ENCODE measurements at places on chromosomes 11 and 22.

DNA sequence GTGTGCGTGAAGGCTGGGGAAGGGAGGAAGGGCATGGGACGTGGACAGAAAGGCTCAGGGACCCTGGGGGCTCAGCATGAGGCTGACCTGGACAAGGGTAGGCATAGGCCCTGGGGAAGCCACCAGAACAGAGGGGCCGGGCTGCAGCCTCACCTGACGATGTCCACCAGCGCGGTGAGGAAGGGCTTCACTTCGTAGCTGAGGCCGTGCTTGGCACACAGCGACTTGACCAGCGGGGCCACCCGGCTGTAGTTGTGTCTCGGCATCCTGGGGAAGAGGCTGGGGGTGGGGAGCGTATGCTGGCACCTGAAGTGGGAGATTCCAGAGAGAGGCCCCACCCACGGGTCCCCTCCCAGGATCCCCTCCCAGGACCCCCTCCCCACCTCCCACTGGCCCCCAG is 15.6 kb downstream of the FADS3 start:
- no peak for DNase-seq

DNA sequence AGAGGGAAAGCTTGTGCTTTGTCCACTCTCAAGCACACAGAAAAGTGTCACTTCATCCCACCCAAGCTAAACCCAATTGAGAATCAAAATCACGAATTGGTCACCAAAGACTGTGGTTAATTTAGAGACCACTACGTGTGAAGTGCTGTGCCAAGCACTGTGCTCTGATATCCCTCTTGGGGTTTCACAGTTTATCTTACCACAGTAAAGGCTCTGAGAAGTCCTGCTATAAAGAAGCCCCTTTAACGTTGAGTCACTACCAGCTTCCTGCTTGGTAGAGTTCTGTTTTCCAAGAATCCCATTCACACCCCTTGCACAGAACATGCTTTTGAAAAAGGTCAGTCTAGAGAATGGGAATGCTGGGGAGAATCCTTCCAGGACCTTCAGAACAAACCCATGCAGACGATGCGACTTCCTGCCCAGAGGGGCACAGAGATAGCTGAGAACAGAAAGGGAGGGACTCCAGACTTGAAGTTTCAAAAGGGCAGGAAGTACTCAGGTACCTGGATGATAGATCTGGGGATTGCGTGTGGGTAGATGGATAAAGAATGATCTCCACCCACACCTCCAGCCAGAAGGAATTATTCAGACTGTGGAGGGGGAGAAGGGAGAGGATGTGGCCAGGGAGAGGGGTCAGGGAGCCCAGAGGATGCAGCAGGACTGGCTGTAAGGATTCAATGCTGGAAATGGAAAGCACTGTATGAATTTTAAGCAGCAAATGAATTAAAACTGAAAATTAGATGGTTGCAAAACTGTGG is 18.1 kb upstream of the TSPAN18 start:
- no peak for DNase-seq

GRCh38 chr11:128361451-128362020 is 225.8 kb downstream of the ETS1 start:
- DNase-seq: no peak

DNA sequence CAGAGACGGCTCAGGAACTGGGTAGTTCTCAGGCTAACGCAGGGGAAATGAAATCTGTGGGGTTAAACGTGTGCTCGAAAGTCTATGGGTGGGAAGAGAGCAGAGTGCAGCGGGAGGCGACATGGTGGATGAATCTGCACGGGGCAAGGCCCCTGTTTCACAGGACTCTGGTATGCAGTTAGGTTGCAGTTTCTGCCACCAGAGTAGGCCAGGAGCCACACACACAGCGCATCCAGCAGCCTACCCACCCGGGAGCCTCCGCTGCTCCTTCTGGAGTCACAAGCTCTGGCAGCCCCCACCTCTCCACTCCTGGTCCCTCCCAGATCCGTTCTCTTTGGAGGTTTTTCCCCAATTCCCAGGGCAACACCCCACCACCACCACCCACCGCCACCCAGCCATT is 27.0 kb downstream of the SPATA19 start:
- DNase-seq: no peak

DNA sequence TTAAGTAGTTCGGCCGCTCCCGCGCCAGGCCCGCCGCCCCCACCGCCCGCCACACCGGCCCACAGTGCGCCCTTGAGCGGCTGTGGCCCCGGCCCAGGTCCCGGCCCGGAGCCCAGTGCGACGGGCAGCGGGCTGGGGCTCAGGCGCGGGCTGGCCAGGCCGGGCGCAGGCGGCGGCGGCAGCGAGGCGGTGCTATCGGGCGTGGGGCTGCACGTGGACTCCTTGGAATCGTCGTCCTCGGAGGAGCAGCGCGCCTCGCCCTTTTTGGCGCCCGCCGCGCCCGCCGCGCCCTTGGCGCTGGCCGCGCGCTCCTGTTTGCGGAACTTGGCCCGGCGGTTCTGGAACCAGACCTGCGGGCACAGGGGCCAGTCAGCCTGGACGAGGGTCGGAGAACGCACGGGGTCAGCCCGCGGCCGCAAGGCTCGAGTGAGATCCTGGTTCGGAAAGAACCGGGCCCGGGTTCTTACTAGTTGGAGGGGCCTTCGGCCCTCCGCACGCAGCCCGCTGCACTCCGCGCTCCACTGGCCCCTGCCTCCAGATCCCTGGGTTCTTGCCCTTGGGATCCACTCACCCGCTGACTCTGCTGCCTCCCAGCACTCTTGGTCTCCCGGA is 4.0 kb downstream of the PHOX2A start:
- DNase-seq: no peak

- no peak for DNase-seq
These were observed 52.5 kb downstream of the NECTIN1 start for GRCh38 chr11:119676461-119677020.

DNA sequence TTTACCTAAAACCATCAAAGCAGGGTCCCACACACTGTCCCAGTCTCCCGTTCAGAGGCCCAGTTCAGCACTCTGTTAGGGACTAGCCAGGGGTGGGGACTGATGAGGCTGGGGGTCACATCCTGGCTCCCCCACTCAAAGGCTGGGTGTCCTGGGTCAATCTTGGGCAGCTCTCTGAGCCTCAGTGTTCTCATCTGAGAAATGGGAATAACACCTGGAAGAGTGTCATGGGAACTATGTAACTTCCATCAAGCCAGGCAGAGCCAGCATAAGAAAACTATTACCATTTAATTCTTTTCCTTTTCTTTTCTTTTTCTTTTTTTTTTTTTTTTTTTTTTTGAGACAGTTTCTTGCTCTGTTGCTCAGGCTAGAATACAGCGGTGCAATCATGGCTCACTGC is 38.4 kb downstream of the TPST2 start:
- no peak for DNase-seq

DNA sequence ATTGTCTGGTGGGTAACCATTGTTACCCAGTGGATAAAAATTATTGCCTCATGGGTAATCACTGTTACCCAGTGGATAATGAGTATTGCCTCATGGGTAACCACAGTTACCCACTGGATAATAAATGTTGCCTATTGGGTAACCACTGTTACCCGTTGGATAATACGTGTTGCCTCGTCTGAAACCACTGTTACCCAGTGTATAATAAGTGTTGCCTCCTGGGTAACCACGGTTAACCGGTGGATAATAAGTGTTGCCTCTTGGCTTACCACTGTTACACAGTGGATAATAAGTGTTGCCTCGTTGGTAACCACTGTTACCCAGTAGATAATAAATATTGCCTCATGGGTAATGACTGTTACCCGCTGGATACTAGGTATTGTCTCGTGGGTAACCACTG is 20.9 kb upstream of the NXPE4 start:
- DNase-seq: no peak

GRCh38 chr22:22887621-22888503 is at the start of gene IGLL5:
TSS of gene IGLL5 (plus strand) at chr22:22887816. CDS start at chr22:22888054, 238 bp downstream.
- DNase-seq: no peak

DNA sequence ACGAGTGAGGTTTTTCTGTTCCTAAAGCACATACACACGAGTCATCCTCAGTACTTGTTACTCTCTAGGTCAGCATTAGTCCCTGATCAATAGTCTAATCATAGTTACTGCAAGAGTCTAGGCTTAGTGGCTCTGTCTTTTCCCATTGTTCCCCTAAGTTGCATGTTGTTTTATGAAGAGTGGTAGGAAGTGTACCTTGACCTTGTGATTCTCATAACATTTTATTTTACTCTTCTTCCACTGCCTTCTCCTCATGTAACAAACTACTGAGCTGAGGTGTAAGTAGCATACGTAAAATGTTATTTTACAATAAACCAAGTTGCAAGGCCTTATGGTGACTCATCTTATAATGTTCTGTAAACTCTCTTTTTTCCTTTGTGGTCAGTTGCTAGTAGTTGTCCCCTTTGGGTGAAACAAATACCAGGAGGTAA is 15.0 kb downstream of the METTL15 start:
- DNase-seq: no peak

GRCh38 chr11:11476499-11476898 is 123.4 kb upstream of the CSNK2A3 start:
- peak; percentile 29 for DNase-seq

GRCh38 chr11:39249566-39250365 is 2209.7 kb downstream of the LRRC4C start:
- DNase-seq: no peak

GRCh38 chr11:118883004-118883367 is 706 bp upstream of the CXCR5 start:
- no peak for DNase-seq

DNA sequence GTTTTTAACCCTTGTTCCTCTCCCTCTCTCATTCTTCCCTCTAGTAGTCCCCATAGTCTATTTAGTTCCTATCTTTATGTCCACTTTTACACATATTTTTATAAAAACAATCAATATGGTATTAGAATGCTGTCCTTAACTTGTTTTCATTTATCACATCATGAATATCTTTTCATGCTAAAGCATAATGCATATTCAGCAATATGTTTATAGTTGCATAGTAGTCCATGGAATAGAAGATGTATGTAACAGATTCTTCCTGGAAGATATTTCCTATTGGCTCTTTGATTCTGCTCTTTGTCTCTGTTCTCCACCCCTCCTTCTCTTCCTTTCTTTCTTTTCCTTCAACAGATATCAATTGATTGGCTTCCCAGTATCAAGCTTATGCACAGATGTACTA is 1047.1 kb upstream of the TENM4 start:
- DNase-seq: no peak

GRCh38 chr11:47327949-47328348 is 24.6 kb downstream of the MYBPC3 start:
- DNase-seq: no peak

DNA sequence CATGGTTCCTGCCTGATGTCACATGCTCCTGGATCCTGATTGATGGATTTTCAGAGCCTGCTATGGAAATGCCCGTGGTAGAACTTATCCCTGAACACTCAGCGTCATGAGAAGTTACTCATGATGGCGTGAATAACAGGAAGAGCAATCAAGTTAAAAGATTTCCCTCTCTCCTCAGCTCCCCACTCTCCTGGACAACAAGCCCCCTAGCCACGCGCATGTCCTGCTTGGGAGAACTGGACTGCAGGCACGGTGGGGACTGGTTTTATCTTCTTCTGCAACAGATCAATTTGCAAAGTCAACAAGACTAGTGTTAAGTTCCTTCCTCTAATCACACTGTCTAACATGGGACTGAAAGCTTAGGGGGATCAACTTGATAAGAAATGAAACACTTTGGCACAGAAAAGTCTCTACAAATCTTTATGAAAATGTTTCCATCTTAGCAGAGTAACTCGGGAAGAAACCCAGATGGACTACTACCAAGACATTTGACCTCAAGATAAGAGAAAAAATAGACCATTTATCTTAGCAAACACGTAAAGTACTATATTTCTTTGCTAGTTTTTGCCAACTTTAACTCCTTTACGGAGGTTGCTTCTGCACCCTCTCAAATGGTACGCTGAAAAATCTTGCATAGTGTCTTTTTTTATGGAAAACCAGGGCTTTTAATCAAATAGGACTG is 27.6 kb downstream of the POU2AF1 start:
- DNase-seq: no peak

GRCh38 chr11:63672936-63673539 is 1.9 kb upstream of the ATL3 start:
- no peak for DNase-seq

GRCh38 chr11:20909995-20910726 is 240.8 kb downstream of the NELL1 start:
- DNase-seq: no peak

- DNase-seq: no peak
These were observed 41.0 kb downstream of the CSF2RB start for GRCh38 chr22:36954251-36955014.

GRCh38 chr11:117901601-117902000 is 25.1 kb upstream of the FXYD6 start:
- no peak for DNase-seq

DNA sequence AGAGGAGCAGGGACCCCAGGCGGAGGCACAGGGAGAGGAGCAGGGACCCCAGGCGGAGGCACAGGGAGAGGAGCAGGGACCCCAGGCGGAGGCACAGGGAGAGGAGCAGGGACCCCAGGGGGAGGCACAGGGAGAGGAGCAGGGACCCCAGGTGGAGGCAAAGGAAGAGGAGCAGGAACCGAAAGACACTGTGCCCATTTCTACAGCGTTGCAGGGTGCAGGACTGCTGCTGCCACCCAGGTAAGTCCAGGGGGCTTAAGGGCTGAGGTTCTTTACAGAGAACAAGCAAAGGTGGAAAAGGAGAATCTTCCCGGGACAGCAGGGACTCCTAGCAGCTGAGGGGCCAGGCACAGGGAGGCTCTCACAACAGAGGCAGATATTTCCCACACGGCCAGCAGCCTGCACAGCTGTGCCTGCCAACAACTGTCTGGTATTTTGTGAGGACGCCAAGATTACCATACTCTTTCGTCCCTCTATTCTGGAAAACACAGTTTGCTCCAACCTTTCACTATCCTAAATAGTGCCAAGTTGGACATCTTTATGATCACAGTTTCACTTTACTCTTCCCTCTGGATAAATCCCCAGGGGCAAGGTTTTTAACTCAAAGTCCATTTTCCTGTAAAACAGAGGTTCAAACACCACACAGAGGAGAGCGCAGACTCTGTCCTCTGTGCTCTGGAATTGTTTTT is 39.4 kb downstream of the SHANK2 start:
- DNase-seq: no peak

GRCh38 chr11:67581469-67581868 is 2.1 kb upstream of the GSTP1 start:
- no peak for DNase-seq

DNA sequence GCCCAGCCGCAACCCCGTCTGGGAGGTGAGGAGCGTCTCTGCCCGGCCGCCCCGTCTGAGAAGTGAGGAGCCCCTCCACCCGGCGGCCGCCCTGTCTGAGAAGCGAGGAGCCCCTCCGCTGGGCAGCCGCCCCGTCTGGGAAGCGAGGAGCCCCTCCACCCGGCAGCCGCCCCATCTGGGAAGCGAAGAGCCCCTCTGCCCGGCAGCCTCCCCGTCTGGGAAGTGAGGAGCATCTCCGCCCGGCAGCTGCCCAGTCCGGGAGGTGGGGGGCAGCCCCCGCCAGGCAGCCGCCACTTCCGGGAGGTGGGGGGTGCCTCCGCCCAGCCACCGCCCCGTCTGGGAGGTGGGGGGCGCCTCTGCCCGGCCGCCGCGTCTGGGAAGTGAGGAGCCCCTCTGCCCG is 70.6 kb downstream of the STK33 start:
- DNase-seq: no peak

DNA sequence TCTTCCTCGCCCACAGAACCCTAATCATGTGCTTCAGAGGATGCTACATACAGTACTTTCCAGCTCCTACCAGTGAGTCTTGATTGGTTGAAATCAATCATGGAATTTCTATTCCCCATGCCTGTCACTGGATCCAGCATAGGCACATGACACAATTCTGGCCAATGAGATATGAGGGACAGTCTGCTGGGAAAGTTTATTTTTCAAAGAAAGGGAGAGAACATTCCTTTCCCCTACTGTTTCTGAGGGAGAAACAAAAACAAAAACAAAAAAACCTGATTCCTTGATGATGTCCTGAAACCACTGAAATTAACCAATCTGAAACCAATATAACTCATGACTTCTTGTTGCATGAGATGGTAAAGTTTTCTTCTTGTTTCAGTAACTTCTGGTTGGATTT is 3.3 kb upstream of the RCN1 start:
- no peak for DNase-seq

All from foreskin keratinocyte (primary cell).